Activated CD4-positive, alpha-beta T cell treated with anti-CD3 and anti-CD28 coated beads, Interleukin-2, amount 50 U/mL, for 48 hours (primary cell): ENCODE measurements at places on chromosomes 2 and 18.

DNA sequence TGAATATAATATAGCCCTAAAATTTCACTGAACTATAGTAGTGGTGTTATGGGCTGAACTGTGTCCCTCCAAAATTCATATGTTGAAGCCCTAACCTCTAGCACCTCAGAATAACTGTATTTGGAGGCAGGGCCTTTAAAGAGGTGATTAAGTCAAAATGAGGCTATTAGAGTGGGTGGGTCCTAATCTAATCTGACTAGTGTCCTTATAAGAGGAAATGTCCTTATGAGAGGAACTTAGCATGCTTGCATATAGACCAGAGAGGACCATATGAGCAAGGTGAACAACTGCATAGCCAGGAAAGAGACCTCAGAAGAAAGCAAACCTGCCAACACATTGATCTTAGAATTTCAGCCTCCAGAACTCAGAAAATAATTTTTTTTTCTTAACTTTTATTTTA is 238.4 kb downstream of the ZEB2 start:
- no peak for DNase-seq

- DNase-seq = no peak
Measured at GRCh38 chr18:9417073-9417851, 58.1 kb upstream of the RALBP1 start.

- no peak for DNase-seq
Measured at GRCh38 chr18:12703096-12703567, 290 bp downstream of the PSMG2 start.

- DNase-seq = no peak
Measured at GRCh38 chr2:120849278-120849677, 113.6 kb downstream of the GLI2 start.

DNA sequence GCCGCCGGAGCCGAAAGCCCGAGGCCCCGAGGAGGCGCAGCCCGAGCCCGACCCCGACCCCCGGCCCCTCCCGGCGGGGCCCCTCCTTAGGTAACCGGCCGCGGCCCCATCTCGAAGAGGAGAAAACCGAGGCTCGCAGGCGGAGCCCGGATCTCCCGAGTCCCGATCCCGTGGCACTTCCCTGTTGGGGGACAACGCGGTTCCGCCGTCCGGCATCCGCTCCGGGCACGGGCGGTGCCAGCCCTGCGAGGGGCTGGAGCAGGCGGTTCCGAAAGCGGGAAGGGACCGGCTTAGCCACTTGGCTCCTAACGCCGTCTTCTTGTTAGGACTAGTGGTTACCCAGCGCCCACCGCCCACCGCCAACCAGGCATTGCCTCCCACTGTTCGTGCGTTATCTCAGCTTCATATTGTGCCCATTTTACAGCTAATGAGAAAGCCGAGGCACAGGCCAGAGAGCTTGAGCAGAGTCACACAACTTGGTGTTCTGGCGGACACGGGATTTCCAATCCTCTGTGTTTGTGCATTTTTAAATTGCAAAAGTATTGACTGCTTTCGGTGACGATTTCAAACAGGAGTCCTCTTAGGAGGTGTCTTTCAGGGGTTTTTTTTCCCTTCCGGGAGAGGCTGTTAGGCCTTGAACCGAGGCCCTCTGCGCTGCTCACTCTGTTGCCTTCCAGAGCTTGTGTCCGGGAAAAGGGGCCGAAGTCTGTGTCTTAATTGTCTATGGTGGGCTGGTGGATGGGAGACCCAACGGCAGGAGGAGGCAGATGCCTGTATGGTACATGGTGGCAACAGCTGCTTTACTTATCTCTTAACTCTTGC is 562 bp downstream of the CENPA start:
- peak; percentile 47 for DNase-seq

- DNase-seq = no peak
Measured at GRCh38 chr2:64056021-64056420, 36.8 kb upstream of the VPS54 start.

- no peak for DNase-seq
Measured at GRCh38 chr2:199777916-199778315, 73.1 kb downstream of the FTCDNL1 start.

- peak; percentile 6 for DNase-seq
Measured at GRCh38 chr2:204691911-204692510, 146.7 kb downstream of the PARD3B start.
